ENCODE measurements at places on chromosomes 6 and 20.

DNA sequence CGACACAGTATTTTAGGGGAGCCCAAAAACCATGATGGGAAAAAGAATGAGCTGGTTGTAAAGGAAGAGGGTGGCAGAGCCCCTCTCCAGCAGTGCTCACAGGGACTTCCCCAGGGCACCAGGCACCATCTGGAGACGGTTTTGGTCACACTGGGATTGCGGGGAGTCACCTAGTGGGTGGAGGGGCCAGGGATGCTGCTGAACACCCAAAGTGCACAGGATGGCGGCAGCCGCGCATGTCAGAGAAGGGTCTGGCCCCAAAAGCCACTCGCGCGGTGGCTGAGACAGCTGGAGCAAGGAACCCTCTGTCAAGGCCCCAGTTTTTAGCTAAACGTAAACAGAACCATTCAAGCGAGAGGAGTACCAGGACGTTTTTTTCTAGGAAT, 10.8 kb downstream of the CTSZ start:
- no peak for DNase-seq

DNA sequence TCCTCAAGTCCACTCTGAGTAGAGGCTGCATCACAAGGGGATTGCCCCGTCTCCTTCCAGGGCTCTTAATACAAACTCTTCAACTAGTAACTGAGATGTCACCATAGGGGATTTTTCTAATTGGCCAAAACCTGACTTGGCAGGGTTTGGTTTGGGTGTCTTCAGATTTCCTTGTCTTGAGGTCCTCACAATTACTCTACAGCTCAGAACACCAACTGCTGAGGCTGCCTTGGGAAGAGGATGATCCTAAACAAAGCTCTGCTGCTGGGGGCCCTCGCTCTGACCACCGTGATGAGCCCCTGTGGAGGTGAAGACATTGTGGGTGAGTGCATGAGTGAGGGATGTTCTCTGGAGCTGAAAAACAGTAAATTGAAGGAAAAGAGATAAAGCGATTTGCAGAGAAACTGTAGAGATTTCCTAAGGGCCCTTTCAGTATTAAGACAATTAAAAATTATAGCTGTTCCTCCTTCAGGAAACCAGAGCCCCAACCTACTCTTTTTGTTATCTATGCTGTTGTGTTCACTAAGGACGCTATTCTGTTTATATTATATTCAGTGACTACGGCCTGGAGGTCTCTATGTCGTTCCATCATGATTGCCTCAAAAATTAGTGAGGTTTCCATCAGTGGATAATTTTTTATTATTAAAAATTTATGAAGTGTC, at the start of gene HLA-DQA1:
HLA-DQA1 (plus strand) TSS at position 188 of the 662 bp plus-strand sequence; CDS start at position 241, 53 bp downstream.
- DNase-seq, result no peak

- no peak for DNase-seq
Observed at GRCh38 chr6:144574796-144575195, 289.7 kb downstream of the UTRN start.

DNA sequence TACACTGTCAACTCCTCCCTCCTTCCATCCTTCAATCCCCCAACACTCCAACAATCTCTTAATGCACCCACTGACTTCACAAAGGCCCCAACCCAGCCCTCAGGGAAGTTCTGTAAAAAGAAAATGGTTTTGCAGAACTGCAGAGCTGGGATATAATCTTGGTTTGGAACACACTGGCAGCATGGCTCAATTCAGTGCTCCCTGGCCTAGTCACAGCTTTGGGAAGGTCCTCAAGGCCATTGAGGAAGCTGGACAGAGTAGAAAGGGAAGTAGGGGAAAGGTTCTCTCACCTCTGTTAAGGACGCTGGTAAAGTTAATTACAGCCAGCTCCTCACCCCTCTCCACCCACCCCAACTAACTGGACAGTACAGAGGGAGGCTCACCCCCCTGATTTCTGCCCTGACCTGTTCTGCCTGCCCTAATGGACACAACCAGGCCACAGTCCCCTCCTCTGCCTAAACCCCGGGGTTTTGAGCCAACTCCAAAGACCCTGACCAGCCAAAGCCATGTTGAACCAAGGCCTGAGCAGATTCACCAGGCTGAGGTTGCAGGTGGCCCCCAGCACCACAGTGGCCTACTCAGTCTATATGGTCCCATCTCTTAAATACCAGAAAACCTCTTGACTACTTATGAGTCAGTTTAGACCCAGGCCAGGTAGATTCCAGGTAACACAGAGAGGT, 49.2 kb downstream of the MAFB start:
- DNase-seq, result no peak

Measured in glomerular endothelial cell (primary cell).